ENCODE measurements at places on chromosomes 4 and X.

DNA sequence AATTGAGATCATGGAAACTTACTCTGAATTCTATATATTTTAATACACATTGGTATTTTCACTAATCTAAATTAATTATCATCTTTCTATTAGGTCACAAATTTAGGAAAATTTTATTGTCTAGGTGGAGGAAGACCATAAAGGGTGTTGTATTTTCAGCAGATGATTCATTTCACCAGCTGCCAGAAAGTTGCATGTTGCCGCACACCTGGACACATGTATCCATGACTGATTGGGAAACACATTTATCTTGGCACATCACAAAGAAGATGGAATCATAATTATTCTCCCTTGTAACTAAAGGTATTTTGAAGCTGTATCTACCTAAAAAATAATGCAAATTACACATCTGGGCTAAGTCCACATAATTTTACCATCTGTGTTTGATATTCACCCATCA, 33.1 kb downstream of the SLC7A11 start:
- DNase-seq, result no peak

DNA sequence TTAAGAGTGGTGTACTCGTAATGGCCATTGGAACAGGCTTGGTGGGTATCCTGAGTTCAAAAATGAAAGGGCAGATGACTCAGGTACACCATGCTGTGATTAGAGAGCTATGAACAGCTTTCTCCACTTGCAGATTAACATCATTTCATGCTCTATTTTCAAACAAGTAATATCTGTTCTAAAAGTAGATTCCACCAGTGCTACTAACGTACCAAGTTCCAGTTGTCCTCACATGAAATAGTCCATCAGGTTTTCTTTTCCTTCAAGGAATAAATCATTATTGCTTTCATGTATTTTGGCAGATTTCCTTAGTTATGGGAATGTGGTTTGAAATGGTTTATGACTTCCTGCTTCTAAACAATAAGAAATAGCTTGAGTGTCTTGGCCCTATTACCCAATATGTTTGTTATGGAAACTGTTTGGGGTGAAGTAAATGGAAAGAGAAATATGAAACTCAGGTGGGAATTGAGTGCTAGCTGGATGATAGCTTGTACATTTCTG, 49.9 kb downstream of the PCDH7 start:
- DNase-seq, result no peak

DNA sequence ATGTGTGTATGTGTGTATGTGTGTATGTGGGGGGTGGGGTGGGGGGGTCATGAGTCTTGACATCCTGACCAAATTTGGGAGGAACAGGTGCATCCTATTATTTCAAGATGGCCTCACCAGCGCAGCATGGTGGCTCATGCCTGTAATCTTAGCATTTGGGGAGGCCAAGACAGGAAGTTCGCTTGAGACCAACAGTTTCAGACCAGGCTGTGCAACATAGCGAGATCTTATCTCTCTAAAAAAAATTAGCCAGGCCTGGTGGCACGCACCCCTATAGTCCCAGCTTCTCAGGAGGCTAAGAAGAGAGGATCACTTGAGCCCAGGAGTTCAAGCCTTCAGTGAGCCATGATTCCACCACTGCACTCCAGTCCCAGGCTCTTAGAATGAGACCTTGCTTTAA, 47.0 kb upstream of the DHRSX start:
- DNase-seq, result no peak

DNA sequence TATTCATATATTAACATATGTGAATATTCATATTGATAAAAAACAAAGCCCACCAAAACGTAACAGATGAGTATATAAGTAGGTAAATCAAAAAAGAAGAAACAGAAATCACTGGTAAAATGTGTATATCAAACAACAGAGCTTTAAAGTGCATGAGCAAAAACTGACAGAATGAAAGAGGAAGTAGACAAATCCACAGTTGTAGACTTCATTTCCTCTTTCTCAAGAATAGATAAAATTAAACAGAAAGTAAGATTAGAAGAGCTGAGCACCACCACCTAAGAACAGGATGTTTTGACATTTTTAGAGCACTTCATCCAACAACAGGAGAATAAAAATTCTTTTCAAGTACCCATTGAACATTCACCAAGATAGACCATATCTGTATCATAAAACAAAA, 64.6 kb downstream of the CNKSR2 start:
- DNase-seq, result no peak

DNA sequence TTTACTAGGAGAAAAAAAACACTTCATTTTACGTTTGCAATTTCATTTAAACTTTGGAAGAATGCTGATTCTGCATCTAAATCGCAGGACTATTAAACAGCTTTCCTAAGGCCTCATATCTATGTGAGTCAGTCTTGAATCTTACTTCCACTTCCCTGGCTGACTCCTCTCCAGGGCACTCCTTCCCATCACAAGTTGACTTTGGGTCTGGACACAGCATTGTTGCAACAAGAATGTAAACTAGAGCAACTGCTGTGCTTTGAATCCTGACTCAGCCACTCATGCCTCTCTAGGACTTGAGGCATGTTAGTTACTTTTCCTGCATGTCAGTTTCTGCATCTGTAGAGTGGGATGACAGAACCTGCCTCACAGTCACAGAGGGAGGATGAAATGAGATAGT, 413.8 kb downstream of the FAT4 start:
- DNase-seq, result no peak
